ENCODE measurements at places on chromosomes 4 and X.

- DNase-seq = no peak
Observed at GRCh38 chrX:135086197-135086854, 34.0 kb downstream of the ETDB start.

GRCh38 chr4:8830056-8830455 lies 41.6 kb downstream of the HMX1 start:
- no peak for DNase-seq

- no peak for DNase-seq
Observed at GRCh38 chr4:161188578-161188977, 975.2 kb downstream of the FSTL5 start.

GRCh38 chrX:33686105-33686504 lies 446.0 kb downstream of the FAM47A start:
- no peak for DNase-seq

DNA sequence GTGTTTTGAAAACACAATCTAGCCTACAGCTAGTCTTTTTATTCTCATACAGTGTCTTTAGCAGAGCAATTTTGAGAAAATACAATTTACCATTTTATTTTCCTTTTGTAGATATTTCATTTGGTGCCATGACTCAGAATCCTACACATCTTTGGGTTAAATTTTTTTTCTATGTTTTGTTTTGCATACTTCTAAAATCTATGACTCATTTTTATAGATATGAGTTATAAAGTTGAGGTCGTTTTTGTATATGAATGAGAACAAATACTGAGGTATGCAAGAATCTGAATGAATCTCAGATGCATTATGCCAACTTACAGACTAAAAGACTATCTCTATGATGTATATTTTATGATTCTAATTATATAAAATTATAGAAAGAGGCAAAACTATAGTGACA lies 206.5 kb upstream of the ANXA10 start:
- DNase-seq = no peak

GRCh38 chrX:148929686-148930085 lies 429.3 kb downstream of the AFF2 start:
- no peak for DNase-seq
